CD8-positive, alpha-beta memory T cell (primary cell): ENCODE measurements at places on chromosomes 5 and 9. TPM values are rescaled to one million over a fixed set of nuclear protein-coding genes. Genes with fewer than 3 reads are reported as not detected.

GRAMD2B gene
- total RNA-seq = 10.4 TPM

AQP7 gene
- not detected for total RNA-seq

PURA gene
- 14.8 TPM for total RNA-seq

SCGB3A2 gene
- not detected for total RNA-seq

AGXT2 gene
- total RNA-seq = not detected

HAVCR2 gene
- total RNA-seq = 6.3 TPM

PRKAA1 gene
- total RNA-seq = 73.3 TPM
